ENCODE measurements at places on chromosomes 2 and 18. TPM values are rescaled to one million over a fixed set of nuclear protein-coding genes. Genes with fewer than 3 reads are reported as not detected.

DNA sequence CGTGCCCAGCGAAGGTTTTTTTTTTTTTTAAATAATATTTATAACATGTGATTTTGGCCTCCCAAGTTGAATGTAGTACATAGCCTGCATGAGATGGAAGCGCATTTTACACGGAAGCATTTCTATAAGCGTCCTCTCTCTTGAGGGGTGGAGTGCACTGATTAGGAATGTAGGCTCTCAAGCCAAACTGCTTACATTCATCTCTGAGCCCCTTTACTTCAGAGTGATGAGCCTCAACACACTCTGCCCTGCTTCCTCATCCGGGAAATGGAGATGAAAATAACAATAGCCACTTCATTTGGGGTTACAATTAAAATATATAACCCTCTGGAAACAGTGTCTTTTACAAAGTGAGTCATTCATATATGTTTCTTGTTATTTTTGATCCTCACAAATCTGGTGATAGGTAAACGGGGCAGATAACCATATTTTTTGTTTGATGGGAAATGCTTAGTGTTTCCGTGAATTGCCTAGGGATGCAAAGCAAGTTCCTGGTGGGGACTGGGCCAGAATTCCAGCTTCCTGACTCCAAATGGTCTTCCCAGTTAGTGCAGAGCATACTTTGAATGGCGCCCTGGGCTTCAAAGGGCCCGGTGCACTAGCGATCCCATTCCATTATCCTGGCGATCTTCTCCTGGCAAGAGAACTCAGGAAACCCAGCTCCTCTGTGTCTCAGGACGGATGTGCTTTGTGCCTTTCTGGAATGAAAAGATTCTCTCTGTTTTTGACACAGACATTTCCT is 124.3 kb downstream of the PIEZO2 start:
- DNase-seq, result no peak

DNA sequence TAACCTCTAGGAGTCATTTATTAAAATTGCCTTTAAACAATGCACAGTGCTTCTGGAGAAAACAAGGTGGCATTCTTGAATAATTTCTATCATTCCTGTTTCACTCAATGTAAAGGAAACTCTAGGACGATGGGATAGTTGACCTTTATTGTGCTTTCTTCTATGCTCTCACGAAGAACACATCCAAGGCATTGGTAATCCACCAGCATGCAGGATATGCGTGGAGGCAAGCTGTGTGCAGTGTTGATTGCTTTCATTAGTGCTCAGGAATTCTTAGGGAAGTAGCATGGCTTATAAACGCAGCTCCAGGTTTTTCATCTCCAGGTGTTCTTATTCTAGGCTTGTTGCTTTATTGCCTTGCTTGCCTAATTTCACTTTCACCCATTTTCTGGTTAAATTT is 58.4 kb upstream of the CAVIN2 start:
- DNase-seq, result no peak

The AMER3 gene
- not detected for total RNA-seq

GRCh38 chr2:66890166-66890742 is 455.3 kb downstream of the MEIS1 start:
- no peak for DNase-seq

The DLGAP1 gene
- not detected for total RNA-seq

The POTEJ gene
- total RNA-seq, result not detected

The MYOM1 gene
- 724 TPM for total RNA-seq

DNA sequence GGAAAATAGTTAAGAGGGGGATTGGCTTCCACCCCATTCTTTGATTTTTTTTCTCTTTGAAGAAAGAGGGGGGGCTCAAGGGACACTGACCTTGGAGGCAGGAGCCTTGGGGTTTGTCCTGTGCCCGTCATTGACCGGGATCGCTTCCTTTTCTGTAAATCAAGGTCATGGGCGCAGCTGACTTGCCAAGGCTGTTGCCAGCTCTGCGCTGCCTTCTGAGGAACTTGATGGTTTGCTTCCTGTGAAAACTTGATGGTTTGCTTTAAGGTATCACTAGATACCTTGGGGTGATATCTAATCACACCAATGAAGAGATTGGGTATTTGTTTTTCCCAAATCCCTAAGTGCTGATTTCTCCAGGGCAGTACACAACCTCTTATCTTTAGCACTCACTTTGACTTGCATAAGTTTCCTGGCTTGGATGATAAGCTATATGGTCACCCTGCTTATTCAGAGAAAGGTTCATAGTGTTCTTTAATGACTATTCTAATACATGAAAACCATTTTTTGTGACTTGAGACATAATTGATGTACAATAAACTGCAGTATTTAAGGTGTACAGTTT is 56.0 kb downstream of the DGKD start:
- no peak for DNase-seq

The NEMP2 gene
- total RNA-seq, result 2.8 TPM

DNA sequence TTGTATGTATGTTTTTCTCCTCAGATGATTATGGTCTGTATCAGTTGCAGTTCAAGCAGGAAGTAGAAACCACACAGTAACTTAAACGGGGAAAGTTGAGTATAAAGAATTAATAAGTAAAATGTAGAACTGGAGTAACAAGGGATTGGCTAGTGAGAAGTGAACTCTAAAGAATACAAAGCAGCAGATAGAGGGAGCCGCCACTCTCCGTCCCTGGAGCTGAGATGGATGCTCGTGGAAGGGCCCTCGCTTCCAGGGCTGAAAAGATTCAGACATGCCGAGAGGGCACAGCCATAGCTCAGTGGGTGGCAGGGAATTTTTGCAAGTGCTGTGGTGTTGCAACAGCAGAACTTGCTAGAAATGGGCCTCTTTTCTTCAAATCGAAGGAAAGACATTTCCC is 155.8 kb downstream of the COL6A3 start:
- no peak for DNase-seq

The TCF4 gene
- total RNA-seq, result 62.8 TPM
